T follicular helper cell (primary cell): ENCODE measurements at places on chromosomes 5 and 9.
A peak's percentile ranks its signal among the peaks of the same experiment; 100 is the strongest.

GRCh38 chr9:99140685-99141314 lies 35.9 kb downstream of the TGFBR1 start:
- DNase-seq, result peak; percentile 35

GRCh38 chr5:146669656-146670055 lies 153.7 kb upstream of the GPR151 start:
- no peak for DNase-seq

- DNase-seq, result no peak
These were observed 64.7 kb upstream of the PRLR start for GRCh38 chr5:35294976-35295375.

- no peak for DNase-seq
These were observed 1164.5 kb downstream of the CDH12 start for GRCh38 chr5:21688655-21689054.

DNA sequence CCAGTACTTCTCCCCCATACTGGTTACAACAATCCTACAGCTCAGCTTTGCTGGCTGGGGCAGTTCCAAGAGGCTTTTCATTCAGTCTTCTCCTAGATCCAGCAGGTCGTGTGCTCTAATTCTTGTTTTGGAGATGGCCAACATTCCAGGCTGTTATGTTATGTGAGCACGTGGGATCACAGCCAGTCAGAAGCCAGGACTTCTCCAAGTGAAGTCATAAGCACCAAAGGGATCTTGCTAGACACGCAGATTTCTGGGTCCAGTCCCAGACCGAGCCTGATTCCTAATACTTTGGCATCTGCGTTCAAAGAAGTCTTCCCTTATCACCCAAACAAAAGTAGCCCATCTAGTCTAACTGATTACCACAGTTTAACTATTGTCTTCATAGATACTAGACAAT lies 1.4 kb upstream of the LARP1 start:
- no peak for DNase-seq

GRCh38 chr9:88531920-88532698 lies 2.9 kb upstream of the NXNL2 start:
- no peak for DNase-seq

DNA sequence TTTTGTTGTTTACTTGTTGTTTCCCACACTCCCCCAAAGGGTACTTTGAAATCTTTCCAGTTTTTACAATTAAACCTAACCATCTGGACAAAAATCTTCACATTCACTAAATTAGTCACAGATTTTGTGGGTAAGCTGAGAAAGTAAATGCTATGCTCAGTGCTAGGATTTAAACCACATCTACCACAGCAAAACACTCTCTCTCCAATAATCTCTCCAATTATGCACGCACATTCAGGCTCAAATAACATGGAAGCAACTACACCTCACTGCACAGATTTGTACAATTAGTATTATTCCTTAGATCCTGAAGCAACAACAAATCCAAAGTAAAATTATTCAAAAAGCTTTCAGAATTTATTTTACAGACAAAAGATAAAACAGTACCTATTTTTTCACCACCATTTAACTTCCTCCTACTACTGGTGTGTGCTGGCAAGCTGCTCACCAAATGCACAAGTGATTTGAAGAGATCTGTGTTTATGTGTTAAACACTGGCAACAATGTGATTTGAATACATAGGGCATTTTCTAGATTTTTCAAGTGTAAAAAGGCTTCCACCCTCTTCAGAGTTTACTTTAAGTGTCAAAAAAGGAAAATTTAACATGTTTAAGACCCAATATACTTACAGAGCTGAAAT lies 16.6 kb downstream of the ZNF608 start:
- DNase-seq, result no peak

DNA sequence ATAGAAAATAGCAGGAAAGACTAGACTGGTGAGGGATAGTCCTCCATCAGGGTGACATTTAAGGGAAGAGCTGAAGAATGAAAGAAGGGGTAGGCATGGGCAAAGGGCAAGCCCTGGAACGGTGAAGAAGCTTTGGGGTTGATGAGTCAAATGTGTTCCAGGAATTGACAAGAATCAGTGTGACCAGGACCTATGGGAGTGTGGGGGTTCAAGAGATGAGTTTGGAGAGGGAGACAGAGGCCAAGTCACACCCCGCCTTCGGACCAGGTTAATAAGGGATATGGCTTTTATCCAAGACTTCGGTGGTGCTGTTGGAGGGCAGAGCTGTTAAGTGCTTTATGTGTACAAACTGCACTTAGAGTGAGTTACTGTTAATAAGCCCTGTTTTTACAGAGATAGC lies 920 bp downstream of the PMPCA start:
- DNase-seq, result no peak

- DNase-seq, result no peak
These were observed 7.4 kb downstream of the KLF9 start for GRCh38 chr9:70407081-70407503.

GRCh38 chr5:164057121-164057520 lies 551.7 kb downstream of the MAT2B start:
- DNase-seq, result no peak

DNA sequence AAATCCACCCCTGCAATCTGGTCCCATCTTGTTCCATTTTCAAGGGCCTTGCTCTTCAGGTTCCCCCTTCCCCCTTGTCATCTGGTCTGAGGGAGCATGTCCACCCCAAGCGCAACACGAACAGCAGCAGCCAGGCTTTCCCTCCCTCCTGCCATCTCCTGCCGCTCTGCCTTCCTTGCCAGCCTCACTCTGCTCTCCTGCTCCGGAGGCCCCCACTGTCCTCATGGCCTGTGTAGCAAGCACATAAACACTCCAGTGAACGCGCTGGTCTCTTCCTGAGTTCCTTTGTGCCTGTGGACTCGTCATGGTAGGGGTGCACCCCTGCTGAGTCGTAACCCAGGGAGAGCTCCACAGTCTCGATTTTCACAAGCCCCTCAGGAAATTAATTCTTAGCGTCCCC lies 29.9 kb downstream of the TENT4A start:
- DNase-seq, result no peak

DNA sequence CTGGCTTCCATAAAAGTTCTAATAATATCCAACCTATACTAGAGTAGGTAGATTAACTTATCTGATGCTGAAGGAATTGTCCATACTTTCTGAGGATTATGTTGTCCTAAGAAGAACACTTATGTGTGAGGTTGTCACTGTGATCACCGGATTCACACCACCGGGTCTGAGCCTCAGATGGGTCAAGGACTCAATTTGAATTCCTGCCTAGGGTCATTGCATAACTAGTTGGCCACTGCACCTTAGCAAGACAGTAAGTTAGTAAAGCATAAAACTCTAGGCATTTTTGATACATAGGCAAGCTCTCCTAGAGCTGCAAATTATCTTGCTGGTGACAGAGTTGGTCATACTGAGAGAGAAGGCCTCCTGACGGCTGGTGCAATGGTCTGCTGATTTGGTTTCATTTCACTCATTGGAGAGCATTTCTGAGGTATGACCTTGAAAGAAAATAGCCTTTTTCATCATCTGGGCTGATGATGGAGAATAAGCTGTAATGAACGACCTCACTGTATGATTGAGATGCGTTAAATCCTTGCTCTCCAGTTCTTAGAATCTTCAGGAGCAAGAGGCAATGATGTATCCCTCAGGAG lies 72.0 kb upstream of the CKMT2 start:
- no peak for DNase-seq

DNA sequence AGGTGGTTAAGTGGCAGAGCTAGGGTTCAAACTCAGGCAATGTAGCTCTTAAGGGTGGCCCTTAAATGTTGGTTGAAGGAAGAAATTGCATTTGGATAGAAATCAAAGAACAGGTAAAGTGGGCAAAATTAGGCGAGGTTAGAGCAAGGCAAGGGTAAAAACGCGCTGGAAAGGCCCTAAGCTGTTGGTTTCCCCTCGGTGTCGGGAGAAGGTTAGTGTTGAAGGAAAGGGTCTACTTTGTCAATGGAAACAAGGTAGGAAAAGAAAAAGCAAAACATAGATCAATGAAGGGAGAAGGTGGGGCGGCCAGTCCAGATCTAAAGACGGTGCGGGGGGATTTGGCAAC lies 431 bp downstream of the FASTKD3 start:
- no peak for DNase-seq
